ENCODE measurements at places on chromosomes 3 and 15.

- no peak for DNase-seq
Measured at GRCh38 chr15:71125831-71126450, 10.7 kb downstream of the THSD4 start.

DNA sequence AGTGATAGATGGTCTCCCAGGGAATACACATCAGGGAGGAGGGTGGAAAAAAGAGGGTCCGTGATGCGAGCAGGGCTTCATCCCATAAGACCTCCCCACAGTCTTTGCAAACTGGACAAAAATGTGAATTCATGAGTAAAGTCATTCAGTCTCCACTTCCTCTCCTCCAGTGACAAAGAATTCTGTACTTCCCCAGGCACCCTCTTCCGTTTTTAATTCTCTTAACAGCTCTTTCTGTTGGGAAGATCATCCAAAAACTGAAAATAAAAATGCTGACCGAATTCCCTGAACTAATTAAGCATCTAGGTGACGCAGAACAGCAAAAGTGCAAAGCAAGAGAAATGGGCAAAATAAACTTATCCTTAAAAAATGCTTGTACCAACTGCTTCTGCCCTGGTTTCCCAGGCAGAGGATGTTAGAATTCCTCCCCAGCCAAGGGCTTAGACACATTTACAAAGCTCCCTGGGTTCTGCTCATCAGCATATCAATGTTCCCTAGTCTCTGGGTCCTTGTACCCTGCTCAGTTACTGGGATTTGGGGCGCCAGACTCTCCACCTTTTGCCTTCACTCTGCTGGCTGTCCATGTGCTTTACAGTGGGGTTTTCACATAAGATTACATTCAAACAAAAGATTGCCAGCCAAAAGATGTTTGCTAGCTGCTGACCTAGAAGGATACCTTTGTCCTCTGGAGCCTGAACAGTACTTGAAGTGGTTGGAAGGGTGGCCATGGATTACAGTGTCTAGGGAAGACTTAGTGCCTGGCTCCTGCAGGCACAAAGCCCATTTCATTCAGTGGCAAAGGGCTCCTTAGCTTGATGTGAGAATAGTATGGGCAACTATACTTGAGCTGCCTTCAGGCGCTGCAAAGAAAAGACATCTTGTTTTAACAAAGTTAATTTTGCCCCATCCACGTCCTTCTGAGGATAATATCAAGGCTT, 69.4 kb downstream of the ARNT2 start:
- DNase-seq: no peak

DNA sequence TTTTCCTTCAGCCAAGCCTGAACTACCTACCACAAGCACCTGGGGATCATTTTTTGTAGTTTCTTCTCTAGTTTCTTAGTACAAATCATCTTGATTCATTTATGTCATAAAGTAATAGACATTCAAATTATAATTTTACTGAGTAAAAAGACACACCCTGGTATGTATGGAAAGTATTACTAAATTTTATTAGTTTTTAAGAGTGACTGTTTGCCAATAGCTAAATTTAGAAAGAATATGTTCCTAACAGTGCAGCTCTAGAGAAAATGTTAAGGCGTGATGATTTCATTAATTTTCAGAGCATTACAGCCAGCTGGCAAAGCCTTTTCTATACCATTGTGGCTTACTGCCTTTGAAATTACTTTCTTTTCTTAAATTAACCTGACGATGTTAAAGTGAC, 612.0 kb upstream of the KCNMB2 start:
- no peak for DNase-seq

GRCh38 chr3:48119505-48120193, 68.6 kb downstream of the CDC25A start:
- DNase-seq: no peak

- no peak for DNase-seq
Measured at GRCh38 chr3:123348471-123349200, 100.3 kb downstream of the ADCY5 start.

DNA sequence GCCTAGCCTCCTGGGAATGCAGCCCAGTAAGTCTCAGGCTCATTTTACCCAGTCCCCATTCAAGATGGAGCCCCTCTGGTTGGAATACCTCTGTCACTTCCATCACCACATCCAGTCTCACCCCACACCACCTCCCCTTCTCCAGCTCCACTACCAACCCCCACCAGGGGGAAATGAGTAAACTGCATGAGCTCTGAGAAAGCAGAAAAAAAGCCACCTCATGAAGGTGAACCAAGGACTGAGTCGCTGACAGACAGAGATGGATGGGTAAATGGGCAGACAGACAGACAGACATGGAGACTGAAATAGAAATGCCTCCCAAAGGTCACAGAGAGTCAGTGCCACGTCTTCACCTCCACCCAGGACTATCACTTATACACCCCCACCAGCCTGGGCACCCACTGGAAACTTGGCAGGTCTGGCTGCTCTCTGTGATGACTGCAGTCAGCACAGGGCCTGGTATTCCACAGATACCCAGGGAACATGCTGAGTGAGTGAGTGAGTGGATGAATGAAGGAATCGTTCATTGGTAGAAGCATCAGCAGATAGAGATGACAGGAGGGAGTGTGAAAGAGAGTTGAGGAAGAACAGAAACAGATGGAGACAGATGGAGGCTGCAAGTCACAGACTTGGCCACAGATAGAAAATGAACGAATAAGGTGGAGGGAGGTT, 4.9 kb upstream of the LOXL1 start:
- no peak for DNase-seq

DNA sequence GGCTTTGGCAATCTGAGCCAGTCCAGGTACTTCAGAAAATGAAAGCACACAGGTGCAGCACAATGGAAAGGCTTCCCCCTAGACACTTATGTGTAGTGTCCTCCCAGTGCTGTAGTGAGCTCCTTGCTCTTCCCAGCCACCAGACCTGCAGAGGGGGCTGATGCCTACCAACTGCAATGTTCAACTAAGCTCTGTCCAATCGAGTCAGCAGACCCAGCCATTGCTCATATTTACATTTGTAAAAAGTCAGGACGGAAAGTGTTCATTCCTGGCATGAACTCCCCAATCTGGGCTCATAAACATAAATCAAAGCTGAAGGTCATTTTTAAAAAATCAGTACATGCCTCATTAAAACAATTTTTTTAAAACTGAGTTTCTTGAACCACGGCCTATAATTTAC, 73.0 kb downstream of the FOXP1 start:
- DNase-seq: no peak

- no peak for DNase-seq
Measured at GRCh38 chr3:51401735-51402134, 10.7 kb downstream of the RBM15B start.

- DNase-seq: no peak
Measured at GRCh38 chr3:176734146-176734545, 463.1 kb downstream of the TBL1XR1 start.

GRCh38 chr15:74621546-74621920, 5.9 kb downstream of the CLK3 start:
- DNase-seq: no peak

GRCh38 chr3:36820083-36820482, 55.7 kb upstream of the DCLK3 start:
- no peak for DNase-seq

- peak; percentile 42 for DNase-seq
Measured at GRCh38 chr3:19866751-19867347, 67.2 kb downstream of the EFHB start.

DNA sequence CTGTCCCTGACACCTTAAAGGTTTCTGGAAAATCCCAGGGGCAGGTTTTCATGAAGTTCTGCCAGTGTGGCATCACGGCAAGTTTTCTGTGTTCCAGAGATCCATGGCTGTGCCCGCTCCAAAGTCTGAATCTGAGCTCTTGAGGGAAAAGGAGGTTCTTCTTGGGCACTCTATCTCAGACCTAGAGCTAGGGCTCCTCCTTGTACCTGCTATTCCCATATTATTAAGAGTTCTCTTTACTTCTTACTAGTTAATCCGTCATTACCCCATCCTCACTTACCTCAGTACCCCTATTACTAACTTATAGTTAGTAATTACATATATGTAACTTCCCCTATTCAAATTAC, 5.9 kb upstream of the TRA2B start:
- DNase-seq: no peak

DNA sequence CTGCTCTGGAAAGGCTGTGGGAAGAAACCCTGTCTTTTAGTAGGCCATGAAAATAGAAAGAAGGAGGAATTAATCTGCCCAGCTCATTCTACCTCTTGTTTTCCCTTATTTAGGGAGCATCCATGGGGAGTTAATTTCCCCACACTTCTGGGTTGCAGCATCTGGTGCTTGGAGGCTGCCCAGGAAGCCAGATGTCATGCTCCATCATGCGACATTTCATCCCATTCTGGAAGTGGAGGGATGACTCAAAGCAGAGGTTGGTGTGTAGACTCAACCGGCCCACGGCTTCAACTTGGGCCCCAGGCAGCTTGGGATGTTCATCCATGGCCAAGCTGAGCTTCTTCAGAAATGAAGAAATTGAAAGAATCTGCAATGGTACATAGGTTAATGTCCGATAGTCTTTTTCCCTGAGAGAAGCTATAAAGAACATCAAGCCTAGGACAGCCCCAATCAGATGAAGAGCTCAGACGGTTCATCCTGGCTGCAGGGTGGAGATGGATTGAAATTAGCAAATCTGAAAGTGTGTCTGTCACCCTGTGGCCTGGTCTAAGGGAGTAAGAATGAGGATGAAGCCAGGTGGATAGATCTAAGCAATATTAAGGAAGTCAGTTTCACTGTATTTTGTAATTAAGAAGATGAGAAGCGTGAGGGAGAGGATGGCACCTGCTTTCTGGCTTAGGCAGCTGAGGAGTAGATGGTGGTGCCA, 24.5 kb upstream of the PROK2 start:
- DNase-seq: no peak

DNA sequence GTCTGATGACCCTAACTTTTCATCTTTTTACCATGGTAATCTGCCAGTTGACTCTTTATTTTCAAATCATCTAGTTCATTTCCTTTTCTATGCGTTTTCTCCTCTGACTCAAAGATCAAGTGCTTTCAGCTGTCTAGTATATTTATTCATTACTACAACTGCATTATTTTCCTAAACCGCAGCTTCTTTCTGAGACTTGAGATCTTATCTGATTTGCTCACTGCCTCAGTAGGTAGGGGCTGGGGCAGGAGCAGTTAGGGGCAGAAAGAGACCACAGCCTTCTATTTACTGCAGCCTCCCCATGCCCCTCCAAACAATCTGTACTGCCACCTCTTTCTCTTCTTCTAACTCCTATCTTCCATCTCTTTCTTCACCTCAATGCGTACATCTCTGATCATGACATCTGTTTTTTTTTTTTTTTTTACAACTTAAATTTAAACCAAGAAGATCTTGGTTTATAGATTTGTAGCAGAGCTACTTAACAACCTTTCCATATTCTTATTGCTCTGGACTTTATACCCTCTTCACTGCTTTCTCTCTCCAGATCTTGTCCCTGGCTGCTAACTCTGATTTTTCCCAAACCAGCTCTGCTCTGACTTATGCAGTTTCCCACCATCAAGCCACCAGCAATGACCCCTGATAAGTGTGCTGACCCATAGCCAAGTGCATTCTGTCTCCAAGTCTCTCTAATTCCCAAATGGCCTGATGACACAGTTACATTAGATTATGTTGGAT, 52.2 kb downstream of the MOBP start:
- no peak for DNase-seq

GRCh38 chr3:142998439-142998838, 2.9 kb upstream of the U2SURP start:
- DNase-seq: no peak

DNA sequence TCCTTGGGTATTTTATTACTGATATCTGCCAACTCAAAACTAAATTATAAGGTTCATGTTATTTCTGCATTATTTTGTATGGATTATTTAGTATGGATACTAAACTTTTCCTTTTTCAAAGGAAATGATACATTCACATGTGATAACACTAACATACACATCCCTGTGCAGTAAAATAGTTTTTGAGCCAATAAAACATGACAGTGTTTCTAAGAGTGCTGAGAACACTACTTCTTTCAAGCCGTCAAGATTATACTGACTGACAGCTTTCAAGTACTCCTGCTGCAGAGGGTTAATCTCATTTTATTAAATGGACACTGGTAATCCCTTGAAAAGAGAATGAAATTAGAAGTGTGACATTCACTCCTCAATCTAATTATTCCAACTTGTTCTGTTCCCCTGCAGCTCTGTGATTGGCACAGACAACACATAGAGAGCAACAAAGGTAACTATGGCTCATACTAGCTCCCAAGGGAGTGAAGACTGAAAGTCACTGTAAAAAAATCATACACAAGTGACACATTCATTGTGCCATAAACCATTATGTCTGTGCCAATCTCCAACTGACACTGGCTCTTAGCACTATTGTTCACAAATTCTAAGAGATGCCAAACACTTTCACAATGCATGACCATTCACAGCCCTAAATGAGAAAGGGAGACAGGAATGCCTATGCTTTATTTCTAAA, 468.6 kb downstream of the SHQ1 start:
- no peak for DNase-seq

Data from stimulated activated naive CD4-positive, alpha-beta T cell (primary cell).